Glutamatergic neuron (in vitro differentiated cells): ENCODE measurements at places on chromosomes 4 and X.

GRCh38 chrX:80246271-80246670 is 174.0 kb upstream of the TENT5D start:
- no peak for DNase-seq

GRCh38 chrX:153333266-153333665 is 687 bp upstream of the ZNF275 start:
- DNase-seq = no peak

DNA sequence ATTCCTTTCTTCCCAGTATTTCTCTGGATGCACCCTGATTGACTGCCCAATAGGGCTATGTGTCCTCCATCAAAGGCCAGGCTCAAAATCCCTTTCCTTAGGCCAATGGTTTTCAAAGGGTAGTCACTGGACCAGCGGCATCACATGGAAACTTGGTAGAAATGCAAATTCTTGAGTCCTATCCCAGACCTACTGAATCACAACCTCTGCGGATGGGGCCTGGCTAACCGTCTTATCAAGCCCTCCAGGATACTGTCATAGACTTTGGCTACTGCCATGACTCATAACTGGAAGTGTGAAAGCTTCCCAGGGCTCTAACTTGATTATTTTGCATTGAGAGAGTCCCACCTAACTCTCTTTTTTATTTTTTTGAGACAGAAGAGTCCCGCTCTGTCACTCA is 71.9 kb upstream of the TFDP3 start:
- no peak for DNase-seq

DNA sequence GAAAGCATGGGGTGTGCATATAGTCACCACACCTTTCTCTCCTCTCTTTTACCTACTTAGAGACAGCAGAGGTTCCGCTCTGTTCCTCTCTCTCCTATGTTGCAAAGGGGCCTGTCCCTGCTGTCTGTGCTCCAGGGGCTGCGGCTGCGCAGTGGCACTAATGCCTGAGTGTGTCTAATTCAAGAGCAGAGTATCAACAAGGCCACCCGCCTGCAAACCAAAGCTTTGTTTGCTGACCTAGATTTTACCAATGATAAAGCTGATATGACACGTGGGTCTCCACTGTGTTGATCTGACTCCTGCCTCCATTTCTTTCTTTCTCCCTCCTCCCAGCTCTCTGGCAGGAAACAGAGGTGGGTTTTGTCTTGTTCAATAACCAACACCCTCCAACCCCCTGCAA is 74.9 kb downstream of the NSG1 start:
- no peak for DNase-seq

DNA sequence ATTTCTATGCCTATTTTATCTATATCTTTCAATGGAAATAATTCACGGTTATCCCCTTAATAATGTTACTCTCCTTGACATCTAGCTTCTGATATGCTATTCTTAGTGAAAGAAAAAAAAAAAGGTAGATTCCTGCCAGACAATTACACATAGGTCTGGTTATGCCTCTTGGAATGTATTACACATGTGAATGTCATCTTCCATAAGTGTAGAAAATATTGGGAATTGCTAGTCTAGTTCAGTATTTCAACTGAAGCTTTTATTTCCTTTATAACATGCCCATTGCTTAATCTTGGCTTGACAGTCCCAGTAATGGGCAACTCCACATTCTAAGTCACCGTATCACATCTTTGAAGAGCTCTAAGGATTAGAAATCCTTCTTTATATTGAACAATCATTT is 25.4 kb upstream of the PPP1R2C start:
- DNase-seq = no peak

GRCh38 chr4:118752551-118752950 is 67.4 kb downstream of the METTL14 start:
- no peak for DNase-seq

DNA sequence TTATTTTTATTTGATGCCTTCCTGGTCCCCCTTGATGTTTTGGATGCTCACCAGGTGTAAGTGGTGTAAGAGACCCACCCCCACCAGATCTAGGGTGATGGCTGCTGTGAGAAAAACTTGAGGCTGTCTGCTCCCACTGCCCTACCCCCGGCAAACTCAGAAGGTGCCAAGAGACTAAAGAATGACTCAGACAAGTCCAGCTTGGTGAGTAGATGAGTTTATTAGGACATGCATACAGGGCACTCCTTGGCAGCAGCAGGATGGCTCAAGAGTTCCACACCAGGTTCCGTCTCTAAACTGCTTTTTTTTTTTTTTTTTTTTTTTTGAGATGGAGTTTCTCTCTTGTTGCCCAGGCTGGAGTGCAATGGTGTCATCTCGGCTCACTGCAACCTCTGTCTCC is 84.0 kb upstream of the HPF1 start:
- DNase-seq = no peak

GRCh38 chr4:86565651-86566050 is 28.5 kb upstream of the PTPN13 start:
- DNase-seq = no peak

- DNase-seq = peak; percentile 11
Observed at GRCh38 chrX:43238461-43238945, 417.6 kb upstream of the MAOA start.

DNA sequence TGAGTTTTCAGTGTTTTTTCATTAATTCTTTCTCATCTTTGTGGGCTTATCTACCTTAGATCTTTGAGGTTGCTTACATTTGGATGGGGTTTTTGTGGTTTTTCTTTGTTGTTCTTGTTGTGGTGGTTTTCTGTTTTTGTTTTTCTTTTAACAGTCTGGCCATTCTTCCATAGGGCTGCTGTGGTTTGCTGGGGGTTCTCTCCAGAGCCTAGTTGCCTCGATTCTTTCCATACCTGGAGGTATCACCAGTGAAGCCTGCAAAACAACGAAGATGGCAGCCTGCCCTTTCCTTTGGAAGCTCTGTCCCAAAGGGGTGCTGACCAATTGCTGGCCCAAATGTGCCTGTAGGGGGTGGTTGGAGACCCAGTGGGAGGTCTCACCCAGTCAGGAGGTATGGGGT is 168.6 kb upstream of the CLNK start:
- DNase-seq = no peak

- DNase-seq = no peak
Observed at GRCh38 chr4:90084967-90085295, 42.3 kb upstream of the CCSER1 start.

DNA sequence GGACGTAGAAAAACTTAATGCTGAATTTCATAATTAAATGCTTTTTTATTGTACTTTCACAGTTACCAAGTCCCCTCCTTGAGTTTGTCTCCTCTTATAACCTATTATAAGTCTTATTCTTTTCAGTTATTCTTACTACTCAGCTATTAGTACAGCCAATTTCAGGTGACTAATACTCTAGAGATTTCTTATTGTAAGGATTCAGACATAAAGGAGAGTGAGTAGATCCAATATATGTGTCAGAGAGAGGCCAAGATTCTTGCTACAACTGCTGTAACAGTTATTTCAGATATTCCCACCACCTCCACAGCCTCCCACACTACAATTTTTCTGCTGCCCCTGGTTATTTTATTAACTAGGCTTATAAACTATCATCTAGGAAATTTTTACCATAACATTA is 274.5 kb downstream of the GPAT3 start:
- no peak for DNase-seq
